ENCODE measurements at places on chromosomes 6 and 20.

- no peak for DNase-seq
These were observed 25.4 kb upstream of the PI16 start for GRCh38 chr6:36929152-36929551.

GRCh38 chr20:42483730-42484303 lies 705.9 kb downstream of the PTPRT start:
- peak; percentile 51 for DNase-seq

DNA sequence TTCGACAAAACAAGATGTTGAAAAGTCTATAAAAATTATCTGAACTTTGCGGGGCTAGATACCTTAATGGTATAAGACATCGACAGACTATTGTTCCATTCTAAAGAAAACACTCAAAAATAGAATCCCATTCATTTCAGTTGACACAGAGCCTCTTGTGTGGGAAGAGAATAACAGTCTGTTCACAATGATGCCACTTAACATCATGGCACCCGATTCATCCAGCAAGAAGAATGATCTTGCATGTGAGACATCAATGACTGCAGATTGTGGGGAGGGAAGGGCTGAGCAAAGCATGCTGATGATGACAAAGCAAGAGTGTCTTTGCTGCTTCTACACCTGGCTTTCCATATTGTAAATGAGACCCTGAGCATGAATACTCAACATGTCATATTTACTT lies 49.7 kb upstream of the ARMH2 start:
- no peak for DNase-seq

GRCh38 chr6:149919834-149920225 lies 3.1 kb downstream of the RAET1G start:
- DNase-seq: no peak

DNA sequence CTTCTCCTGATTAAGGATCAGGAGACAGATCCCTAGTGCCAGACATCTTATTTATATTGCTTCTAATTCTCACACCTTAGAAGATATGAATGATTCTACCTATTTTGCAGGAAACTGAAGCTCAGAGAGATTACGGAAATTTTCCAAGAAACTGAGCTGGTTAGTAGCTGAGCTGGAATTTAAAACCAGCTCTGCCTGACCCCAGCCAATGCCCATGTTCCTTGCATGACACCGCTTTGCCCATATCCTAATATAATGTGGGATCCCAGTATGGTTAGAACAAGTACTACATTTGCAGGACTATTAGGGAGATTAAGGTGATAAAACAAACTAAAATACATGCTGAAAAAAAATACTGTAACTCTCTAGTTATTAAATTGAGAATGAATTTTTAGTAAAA lies 1.9 kb downstream of the TMEM30A start:
- no peak for DNase-seq

DNA sequence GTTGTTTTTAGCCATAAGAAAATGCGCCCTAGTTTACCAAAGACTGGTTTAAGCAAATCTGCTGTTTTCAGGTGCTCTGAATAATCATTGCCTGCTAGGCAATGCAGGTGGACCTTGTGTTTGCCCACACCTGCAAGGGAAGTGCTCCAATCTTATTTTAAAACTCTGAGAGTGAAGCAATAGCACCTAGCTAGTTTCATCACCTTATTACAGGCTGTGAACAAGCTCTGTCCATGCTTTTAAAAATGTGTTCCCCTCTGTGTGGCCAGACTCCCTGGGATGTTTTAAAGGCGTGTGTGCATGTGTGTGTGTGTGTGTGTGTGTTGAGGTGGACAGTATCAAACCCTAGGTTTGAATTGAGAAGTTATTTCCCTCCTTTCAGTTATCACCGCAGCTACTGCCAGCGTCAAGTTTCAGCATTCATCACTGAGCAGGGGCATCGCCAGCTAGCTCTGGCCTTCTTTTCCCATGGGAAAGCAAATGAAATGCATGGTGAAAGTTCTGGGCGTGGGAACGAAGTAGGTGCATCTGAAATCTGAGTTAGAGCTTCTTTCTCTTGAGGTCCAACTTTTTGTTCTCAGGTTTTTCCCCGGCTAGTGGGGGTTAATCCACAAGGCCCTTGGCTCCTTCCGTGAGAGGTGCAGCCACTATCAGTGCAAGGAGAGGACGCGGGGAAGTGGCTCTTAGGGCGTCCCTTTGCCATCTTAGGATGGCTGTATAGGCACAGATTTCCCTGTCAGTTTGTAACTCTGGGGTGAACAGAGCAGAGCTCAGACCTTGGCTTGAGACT lies 30.8 kb downstream of the DUSP22 start:
- DNase-seq: no peak

DNA sequence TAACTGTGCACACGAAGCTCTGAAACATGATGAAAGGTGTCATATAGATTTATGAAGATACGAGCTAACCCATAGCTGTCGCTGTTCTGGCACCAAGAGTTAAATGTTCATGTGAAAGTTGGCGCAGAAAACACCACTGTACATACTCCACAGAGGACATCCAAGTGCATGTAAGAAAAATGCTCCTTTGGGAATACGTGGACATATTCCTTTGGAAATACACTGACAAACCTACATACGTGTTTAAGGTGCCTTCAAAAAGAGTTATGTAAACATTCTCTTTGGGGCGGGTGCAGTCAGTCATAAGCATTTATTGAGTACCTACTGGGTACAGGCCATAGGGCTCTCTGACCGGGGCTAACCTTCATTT lies 723 bp upstream of the ARID1B start:
- peak; percentile 84 for DNase-seq

- DNase-seq: peak; percentile 54
These were observed 132.4 kb upstream of the SYNDIG1 start for GRCh38 chr20:24337069-24337468.

GRCh38 chr6:26575494-26575939 lies 21.2 kb upstream of the ABT1 start:
- DNase-seq: peak; percentile 55
